ENCODE measurements at places on chromosomes 16 and 17.

GRCh38 chr16:15897834-15898254, 9.4 kb upstream of the CEP20 start:
- peak; percentile 28 for DNase-seq

DNA sequence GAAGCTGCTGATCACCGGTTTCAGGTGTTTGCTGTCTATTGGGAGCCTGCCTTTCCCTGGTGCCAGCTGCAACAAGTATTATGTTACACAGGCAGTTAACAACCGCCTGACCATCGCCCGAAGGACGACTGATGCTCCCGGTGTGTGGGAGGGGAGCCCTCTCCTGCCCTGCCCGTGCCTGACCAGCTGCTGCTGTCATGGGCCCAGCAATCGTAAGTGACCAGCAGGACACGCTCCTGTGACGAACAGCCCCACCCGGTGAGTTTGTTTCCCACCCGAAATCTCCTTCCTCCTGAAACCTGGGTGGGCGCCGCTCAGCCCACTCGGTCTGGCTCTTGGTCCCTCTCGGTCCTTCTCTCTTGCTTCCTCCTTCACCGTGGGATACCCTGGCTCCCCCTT, 17.9 kb upstream of the UBE2I start:
- no peak for DNase-seq

- DNase-seq = peak; percentile 52
Observed at GRCh38 chr16:27762441-27762840, 212.5 kb downstream of the KATNIP start.

DNA sequence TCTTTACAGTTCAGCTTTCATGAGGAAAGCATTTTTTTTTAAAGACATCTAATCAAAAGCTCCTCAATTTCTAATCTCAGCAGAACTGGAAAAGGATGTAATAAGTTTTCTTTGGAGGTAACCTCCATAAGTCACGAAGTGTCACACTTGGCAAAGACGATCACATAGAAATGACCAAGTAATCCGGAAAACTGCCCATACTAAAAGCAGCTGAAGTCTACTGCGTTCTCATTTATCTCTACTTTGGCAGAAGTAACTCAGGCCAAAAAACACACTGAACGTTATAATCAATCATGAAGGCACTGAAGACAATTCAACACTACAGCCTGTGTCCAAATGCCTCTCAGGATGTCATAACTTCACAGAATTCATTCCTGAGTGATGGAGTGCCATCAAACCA, 39.8 kb downstream of the ERN1 start:
- no peak for DNase-seq

- no peak for DNase-seq
Observed at GRCh38 chr16:72523087-72523486, 351.1 kb upstream of the PMFBP1 start.

- DNase-seq = peak; percentile 49
Observed at GRCh38 chr16:81366316-81366932, 51.7 kb downstream of the GAN start.

DNA sequence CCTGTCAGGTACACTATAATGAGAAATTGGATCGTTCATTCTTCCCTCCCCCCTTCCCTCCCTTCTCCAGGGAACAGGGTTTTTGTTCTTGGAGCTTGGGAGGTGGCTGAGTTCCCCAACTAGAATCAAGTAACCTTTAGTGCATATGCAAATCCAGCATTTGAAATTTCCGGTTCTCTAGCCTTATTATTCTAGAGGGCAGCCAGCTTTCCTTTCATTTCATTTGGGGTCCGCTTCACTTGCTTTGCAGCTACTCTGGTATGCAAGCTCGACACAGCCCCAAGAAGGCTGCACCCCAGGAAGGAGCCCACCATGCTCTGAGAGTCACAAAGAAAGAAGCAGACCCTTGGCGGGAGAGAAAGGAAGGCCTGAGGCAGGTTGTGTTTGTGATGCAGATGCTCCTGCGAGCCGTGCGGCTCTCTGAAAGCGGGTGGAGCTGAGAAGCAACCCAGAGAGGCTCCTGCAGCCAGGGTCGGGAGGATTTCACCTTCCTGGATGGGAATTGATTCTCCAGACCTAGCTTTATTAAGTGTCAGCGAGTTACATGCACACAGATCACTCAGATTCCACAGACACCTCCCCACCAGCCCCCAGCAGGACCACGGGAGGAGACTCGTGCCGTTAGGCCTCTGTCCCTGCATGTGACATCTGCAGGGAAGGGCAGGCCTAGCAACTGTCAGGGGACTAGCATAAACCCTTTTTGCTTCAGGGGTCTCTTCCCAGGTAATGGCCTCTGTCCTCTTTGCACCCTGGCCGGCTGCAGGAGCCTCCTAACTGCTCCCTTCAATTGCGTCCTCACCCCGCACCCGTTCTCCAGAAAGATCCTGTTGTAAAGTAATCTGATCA, 34.5 kb downstream of the PMM2 start:
- no peak for DNase-seq

DNA sequence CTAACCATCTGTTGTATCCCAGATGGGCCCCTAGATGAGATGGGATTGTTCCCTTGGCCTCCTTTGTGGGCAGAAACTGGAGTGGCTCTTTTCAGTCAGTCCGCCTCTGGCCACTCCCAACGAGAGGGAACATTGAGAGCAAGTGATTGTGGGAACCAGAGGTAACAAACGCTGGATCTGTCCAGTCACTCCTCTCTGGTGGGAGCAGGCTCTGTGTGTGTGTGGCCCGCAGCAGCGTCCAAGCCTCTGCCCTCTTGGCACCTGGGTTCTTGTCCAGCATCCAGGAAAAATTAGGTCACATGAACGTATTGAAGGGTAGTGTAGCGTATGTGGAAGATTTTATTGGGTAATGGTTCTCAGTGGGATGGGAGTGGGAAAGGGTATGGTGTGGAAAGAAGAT, 101.9 kb upstream of the COX10 start:
- DNase-seq = no peak

DNA sequence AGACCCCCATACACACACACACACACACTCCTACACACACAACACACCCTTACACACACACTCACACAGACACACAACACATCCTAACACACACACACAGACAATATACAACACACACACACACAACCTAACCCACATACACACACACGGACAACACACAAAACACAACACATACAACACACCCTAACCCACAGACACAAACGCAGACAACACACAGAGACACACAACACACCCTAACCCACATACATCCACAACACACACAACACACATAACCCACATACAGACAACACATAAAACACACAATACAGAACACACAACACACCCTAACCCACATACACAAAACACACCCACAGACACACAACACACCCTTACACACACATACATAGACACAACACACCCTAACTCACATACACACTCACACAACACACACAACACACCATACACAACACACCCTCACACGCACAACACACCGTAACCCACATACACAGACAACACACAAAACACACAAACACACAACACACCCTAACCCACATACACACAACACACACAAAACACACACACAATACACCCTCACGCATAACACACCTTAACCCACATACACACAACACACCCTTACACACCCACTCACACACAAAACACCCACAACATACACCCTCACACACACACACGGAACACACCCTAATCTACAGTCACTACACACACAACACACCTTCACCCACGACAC, 4.4 kb downstream of the ASGR1 start:
- DNase-seq = no peak

GRCh38 chr17:80650751-80651518, 106.3 kb downstream of the RPTOR start:
- no peak for DNase-seq

- DNase-seq = peak; percentile 80
Observed at GRCh38 chr17:17921192-17922069, 50.8 kb downstream of the TOM1L2 start.

DNA sequence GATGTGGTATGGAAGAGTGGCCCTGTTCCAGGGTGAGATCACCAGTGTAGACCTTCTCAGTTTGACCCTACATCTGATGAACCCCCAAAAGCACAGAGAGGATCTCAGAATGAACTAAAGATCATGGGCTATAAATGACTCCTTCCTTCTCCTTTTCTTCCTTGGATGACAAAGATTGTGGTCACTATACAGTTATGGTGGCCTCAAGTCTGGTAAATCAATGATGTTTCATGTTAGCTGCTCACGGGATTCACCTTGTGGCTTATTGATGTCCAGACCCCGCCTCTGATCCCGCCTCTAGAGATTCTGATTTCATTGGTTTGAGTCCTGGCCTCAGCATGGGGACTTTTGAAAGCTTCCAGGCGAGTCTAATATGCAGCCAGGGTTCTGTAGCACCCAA, 112.2 kb downstream of the PITPNC1 start:
- DNase-seq = no peak

DNA sequence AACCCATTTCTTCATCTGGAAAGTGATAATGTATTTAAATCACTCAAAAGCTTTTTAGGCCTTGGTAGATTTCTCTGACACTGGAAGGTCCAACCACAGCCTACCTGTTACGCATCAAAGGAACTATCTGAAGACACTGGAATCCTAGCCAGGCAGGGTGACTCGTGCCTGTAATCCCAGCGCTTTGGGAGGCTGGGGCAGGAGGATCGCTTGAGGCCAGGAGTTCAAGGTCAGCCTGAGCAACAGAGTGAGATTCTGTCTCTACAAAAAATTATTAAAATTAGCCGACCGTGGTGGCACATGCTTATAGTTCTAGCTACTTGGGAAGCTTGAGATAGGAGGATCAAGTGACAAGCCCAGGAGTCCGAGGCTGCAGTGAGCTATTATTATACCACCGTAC, 18.4 kb upstream of the G6PC1 start:
- DNase-seq = no peak

GRCh38 chr16:47449788-47450187, 11.1 kb downstream of the ITFG1 start:
- no peak for DNase-seq

DNA sequence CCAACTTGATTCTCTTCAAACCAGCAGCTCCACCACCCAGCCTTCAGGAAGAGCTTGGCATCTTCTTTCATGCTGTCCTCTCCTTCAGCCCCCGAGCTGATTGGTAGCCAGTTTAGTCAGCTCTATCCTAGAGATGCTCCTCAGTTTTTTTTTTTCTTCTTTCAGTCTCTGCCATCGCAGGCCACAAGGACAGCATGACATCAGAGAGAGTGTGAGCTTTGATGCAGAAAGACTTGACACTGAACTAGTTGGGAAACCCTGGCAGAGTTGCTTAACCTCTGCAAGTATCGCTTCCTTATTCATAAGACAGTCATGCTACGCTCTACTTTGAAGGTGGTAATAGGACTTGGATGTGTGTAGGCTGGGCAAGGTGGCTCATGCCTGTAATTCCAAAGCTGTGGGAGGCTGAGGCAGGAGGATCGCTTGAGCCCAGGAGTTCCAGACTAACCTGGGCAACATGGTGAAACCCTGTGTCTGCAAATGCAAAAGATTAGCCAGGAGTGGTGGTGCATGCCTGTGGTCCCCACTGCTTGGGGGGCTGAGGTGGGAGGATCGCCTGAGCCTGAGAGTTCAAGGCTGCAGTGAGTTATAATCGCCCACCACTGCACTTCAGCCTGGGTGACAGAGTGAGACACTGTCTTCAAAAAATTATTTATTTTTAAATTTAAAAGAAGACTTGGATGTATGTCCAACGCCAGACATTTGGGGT, 2.6 kb downstream of the CD300LB start:
- DNase-seq = no peak

GRCh38 chr17:82283208-82283749, 9.8 kb upstream of the CSNK1D start:
- DNase-seq = peak; percentile 72

- peak; percentile 51 for DNase-seq
Observed at GRCh38 chr17:58279016-58279711, 1.6 kb downstream of the MPO start.

- no peak for DNase-seq
Observed at GRCh38 chr16:92431-93339, 14.7 kb downstream of the MPG start.

DNA sequence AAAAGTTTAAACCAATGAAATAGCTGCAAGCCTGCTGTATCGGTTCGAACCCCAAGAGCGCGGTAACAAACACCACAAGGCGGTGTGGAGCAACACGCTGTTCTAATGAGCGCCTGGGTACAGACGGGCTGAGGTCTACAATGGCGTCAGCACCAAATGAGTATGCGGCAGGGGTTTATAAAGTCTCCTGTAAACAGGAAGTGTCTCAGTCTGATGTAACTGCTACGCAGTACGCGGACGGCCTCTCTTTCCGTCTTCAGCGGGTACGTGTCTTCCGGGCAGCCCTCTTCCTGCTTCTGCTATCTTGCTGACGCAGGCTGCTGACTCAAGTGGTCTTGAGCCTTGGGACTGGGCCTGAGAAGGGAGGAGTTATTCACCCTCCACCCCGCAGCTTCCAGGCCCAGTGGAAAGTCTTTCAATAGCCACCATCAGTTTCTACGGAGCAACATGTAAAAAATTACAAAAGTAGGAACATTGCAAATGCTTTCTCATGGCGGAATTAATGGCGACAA, 40.5 kb upstream of the KCNJ2 start:
- no peak for DNase-seq

- no peak for DNase-seq
Observed at GRCh38 chr16:12294471-12294870, 317.9 kb downstream of the SNX29 start.

DNA sequence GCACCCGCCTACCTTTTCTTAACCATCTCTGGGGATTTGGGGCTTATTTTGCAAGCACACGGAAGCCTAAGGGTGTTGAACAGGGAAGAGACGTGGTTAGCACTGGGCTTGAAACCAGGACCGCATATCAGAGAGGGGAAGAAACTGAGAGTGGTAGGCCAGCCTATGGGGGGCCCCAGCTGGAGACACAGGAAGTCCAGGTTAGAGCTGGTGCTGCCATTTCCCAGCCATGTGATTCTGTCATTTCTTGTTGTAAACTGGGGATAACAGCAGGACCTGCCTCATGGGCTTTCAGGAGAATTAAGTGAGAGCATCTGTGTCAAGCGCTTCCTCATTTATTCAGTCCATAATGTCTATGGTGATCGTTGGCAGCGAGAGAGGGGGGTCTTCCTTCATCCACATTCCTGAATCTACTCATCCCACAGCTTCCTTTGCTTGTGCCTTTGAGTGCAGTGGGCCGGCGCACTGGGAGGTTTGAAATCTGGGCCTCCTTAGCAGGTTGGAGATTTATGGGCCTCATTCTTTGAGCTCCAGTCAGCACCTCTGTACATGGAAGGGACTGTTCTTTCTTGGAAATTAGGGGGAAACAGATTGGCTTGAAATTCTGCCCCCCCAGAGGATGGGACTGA, 20.1 kb downstream of the NKD1 start:
- DNase-seq = no peak

DNA sequence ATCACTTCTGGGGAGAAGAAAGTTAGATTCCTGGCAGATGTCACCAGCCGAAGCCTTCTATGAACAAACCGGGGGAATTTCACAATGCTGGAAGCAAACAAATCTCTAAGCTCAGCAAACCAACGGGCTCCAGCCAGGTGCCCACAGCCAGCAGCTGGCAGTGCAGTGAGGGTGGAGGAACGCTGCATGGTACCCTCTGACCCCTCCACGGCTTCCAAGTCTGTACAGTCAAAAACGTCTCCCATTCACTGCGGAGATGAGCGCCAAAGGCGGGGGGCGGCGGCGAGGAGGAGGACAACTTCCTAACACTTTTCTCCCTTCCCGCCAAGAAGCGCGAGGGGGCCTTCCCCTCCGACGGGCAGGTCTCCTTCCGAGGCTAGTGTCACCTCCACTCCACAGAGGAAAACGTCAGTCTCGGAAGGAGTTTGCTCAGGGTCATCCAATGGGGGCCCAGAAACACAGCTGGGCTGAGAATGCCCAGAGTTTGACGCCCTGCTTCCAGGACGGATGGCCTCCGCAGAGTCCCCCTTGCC, 924 bp downstream of the ZNF598 start:
- DNase-seq = peak; percentile 77

- peak; percentile 76 for DNase-seq
Observed at GRCh38 chr16:57000271-57001025, 11.1 kb downstream of the NLRC5 start.
